Activated CD8-positive, alpha-beta memory T cell treated with anti-CD3 and anti-CD28 coated beads, Interleukin-2, amount 50 U/mL, for 4 hours (primary cell): ENCODE measurements at places on chromosomes 12 and 14.

- DNase-seq: no peak
Measured at GRCh38 chr14:54207075-54207474, 189.7 kb upstream of the CDKN3 start.

DNA sequence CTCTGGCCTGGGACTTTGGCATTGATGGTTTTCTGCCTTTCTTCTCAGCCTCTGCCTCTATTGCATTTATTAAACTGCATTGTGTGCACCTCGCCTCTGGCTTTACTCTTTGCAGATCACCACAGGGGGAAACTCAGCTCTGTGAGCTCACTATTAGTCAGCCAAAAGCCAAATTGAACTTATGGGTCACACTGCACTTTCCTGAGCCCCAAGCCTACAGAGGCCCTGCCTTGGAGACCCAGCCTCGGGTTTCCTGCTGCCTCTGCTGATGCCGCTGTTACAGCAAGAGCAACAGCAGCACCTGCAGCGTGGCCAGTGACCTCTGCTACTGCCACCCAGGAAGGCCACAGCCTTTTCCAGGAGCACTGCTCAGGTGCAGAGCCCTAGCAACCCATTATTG is 122.5 kb downstream of the DAD1 start:
- no peak for DNase-seq

DNA sequence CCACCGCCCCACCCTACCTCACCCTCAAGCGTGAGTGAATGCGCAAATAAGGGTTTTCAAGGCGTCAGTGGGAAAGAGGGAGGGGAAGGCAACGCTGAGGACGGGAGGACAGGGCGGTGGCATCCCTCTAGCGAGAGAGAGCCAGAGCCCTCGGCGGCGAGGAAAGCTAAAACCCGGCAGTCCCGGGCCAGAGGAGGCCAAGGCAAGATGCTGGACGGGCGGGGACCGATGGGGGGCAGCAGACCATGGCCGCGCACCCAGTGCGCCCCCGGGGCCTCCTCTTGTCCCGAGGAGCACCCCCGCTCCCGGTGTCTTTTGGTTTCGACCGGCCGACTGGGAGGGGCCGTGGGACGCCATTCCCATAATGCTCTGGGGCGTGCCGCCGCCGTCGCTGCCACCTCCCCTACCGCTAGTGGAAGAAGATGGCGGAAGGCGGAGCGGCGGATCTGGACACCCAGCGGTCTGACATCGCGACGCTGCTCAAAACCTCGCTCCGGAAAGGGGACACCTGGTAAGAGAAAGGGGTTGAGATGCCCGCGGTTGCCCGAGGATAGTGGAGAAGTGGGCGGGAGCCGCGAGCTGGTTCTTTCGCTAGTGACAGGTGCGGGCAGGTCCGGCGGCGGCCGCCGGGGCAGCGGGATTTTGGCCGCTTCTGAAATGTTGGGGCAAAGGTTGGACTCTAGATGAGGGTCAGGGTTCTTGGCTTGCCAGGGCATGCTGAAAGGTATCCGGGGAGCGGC is at the start of gene USP15:
Gene USP15, plus strand, starts transcription at position 412 of the 740 bp plus-strand sequence. Its CDS starts 11 bp downstream, at position 423.
- DNase-seq: peak; percentile 96

GRCh38 chr14:56119201-56119981 is 1.2 kb downstream of the PELI2 start:
- DNase-seq: peak; percentile 27

- DNase-seq: no peak
Measured at GRCh38 chr14:32761381-32761968, 177.2 kb upstream of the NPAS3 start.

GRCh38 chr12:162467-163307 is 51.3 kb downstream of the SLC6A12 start:
- no peak for DNase-seq

DNA sequence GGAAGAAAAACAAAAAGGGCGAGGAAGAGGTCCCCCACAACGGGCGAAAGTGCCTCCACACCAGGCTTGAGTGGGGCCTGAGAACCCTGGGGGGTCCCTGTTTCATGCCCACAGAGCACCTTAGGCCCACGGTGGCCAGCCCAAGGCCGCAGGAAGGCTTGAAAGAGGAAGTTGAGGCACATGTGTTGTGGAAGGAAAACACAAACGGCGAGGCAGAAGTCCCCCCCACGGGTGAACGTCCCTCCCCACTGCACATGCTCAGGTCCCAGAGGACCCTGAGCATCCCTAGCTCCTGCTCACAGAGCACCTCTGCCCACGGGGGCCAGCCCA is 371.5 kb downstream of the ALG10 start:
- peak; percentile 7 for DNase-seq

- no peak for DNase-seq
Measured at GRCh38 chr14:83294941-83295340, 1761.3 kb upstream of the SEL1L start.

DNA sequence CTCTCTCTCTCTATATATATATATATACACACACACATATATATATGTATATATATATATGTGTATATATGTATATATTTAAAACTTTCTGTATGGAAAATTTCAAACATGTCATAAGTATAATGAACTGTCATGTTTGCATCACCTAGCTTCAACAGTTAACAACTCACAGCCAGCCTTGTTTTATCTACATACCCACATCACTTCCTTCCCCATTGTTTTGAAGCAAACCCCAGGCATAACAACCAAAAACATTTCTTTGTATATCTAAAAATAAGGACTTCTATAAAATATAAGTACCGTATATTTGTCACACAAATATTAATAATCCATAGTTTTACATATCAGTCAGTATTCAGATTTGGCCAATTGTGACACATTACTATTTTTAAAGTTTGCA is 57.4 kb downstream of the PAPOLA start:
- no peak for DNase-seq

DNA sequence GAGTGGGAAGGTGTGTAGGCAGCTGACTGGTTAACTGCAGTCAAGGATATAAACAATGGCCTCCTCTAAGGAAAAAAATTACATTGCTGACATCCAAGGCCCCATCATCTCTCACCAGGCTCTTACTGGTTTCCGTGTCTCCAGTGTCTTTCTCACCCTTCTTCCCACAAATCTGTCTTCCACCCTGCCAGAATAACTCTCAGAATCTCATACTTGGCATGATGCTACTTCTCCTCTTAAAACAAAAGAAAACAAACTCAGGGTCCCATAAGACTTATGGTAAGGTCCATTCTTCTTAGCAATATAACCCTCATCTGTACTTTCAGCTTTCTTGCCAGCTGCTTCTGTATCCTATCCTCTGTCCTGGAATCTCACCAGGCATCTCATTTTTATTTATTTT is 68.9 kb downstream of the SUSD6 start:
- no peak for DNase-seq

- no peak for DNase-seq
Measured at GRCh38 chr14:55816225-55816624, 236.2 kb downstream of the KTN1 start.

GRCh38 chr14:83416476-83416875 is 1882.8 kb upstream of the SEL1L start:
- DNase-seq: no peak

- DNase-seq: no peak
Measured at GRCh38 chr14:100730581-100730980, 3.9 kb downstream of the DLK1 start.

GRCh38 chr14:94340533-94340932 is 17.4 kb upstream of the SERPINA6 start:
- no peak for DNase-seq

- DNase-seq: no peak
Measured at GRCh38 chr12:101792046-101792931, 38.5 kb downstream of the GNPTAB start.

GRCh38 chr12:2156333-2156732 is 103.5 kb downstream of the CACNA1C start:
- no peak for DNase-seq

- DNase-seq: no peak
Measured at GRCh38 chr12:6899837-6900519, 4.6 kb upstream of the LRRC23 start.

DNA sequence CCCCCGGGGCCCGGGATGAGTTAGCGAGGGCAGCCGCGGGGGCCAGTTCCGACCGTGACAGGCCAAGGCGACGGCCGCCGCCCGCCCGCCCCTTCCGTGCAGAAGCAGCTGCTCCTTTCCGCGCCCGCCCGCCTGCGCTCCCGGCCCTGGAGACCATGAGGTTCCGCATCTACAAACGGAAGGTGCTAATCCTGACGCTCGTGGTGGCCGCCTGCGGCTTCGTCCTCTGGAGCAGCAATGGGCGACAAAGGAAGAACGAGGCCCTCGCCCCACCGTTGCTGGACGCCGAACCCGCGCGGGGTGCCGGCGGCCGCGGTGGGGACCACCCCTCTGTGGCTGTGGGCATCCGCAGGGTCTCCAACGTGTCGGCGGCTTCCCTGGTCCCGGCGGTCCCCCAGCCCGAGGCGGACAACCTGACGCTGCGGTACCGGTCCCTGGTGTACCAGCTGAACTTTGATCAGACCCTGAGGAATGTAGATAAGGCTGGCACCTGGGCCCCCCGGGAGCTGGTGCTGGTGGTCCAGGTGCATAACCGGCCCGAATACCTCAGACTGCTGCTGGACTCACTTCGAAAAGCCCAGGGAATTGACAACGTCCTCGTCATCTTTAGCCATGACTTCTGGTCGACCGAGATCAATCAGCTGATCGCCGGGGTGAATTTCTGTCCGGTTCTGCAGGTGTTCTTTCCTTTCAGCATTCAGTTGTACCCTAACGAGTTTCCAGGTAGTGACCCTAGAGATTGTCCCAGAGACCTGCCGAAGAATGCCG is 699 bp downstream of the MGAT2 start:
- no peak for DNase-seq

- no peak for DNase-seq
Measured at GRCh38 chr12:93599192-93599591, 26.7 kb downstream of the SOCS2 start.

DNA sequence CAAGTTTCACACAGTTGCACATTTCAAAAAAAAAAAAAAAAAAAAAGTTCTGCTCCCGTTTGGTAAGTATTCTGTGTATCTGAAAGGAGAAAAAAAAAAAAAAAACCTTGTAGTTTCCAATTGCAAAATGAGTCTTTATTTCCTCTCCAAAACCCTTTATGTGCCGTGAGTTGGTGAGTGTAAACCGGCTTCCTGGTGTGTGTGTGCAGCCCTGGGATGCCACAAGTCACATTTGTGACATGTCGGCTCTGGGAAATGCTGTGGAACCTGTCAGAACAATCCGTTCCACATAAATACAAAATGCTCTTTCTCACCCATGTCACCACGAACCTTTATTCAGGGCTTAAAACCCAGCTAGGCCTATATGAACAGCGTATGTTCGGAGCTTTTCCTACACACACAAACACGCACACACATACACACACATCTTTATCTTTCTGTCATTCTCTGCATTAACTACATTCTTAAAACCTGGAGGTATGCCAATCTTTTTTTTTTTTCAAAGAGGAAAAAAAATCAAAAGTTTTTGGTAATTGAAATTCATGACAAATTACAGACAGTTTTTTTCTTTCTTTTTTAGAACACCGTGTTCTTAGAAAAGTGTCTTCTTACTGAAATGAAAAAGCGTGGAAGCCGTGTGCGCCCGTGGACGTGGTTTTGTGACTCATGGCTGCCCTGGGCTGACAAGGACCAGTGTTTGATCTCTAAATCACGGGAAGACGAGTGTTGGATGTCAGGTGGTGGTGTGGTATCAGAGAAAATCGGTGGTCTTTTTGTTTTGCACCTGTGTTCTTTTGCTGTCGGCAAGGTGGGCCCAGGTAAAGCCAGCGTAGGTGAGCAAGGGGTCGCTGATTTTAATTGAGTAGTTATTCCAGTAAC is 612.0 kb downstream of the VRK1 start:
- no peak for DNase-seq

DNA sequence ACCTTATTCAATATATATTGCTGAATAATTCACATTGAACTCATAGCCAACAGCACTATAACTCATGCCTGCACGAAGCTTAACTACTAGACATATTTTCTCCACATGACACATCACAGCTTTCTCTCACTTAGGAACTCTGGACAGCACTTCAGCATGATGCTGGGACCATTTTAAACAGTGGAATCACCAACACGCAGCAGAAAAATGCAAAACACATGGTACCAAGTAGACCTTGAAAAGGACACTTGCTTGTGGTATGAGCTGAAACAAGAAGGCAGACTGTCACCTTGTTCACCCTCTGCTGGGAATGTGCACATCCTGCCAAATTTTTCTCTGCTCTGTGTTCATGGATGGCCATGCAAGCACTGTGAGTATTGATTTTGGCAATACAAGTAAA is 34.8 kb upstream of the CD9 start:
- no peak for DNase-seq

- DNase-seq: no peak
Measured at GRCh38 chr12:89138048-89138852, 214.1 kb downstream of the DUSP6 start.

DNA sequence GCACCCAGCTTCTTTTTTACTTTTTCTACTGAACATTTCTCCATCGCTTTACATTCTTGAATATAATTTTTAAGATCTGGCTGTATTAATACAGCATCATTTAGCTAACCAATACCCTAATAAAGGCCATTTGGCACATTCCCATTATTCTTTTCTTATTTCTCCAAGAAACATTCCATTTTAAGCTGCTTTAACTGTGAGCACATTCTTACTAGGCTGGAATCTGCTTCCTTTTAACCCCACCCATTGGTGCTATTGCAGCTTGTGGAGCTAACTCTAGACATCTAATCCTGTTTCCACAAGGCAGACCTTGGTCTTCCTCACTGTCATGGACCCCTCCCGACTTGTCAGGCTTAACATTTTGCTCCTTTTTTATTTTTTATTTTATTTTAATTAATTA is 15.2 kb downstream of the CALM1 start:
- no peak for DNase-seq

DNA sequence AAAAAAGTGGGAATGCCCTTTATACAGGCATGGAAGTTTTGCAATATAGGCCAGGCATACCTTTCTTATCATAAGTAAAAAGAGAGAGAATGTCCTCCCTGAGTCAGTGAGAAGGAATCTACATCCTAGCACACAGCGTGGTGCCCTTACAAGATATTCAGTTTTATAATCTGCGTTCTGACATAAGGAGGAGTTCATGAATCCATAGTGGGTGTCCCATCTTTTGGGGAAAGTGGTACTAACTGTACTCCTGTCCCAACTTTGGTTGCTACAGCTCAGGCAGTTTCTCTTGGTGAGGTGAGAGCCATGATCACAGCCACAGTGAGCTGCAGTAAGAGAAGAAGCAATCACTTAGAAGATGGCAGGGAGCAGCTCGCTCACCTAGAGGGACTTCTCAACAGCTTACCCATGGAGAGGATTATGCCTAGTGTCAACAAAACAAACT is 332.9 kb downstream of the BCAT1 start:
- no peak for DNase-seq

- no peak for DNase-seq
Measured at GRCh38 chr12:42162965-42163364, 18.3 kb upstream of the GXYLT1 start.

- peak; percentile 44 for DNase-seq
Measured at GRCh38 chr14:70640938-70641547, 673 bp upstream of the TTC9 start.

- DNase-seq: no peak
Measured at GRCh38 chr12:111085096-111085495, 164.7 kb upstream of the MYL2 start.

- DNase-seq: no peak
Measured at GRCh38 chr14:76077340-76077739, 74.4 kb upstream of the GPATCH2L start.
